Dermis lymphatic vessel endothelial cell (primary cell): ENCODE measurements at places on chromosomes 3 and 15. TPM values are rescaled to one million over a fixed set of nuclear protein-coding genes. Genes with fewer than 3 reads are reported as not detected.

Gene CYP8B1
- total RNA-seq, result not detected in 2 replicates

Gene PSTPIP1
- total RNA-seq, result not detected in 2 replicates

Gene SEMA3G
- 34.9 and 59.4 TPM in 2 replicates for total RNA-seq

Gene ADPGK
- 34.8 and 44.2 TPM in 2 replicates for total RNA-seq

Gene GOLGA8N
- total RNA-seq, result 0.87 and 1.4 TPM in 2 replicates

Gene GPR171
- not detected in 2 replicates for total RNA-seq

Gene GPR15
- total RNA-seq, result not detected in 2 replicates

Gene PBRM1
- 47.9 and 65.7 TPM in 2 replicates for total RNA-seq

Gene CFAP161
- 0.43 and 0.54 TPM in 2 replicates for total RNA-seq

Gene PLA2G4B
- 0.33 and 1.8 TPM in 2 replicates for total RNA-seq

Gene TRIM71
- not detected in 2 replicates for total RNA-seq

Gene TMCO5A
- total RNA-seq, result not detected in 2 replicates

Gene P4HTM
- total RNA-seq, result 3.0 and 3.2 TPM in 2 replicates

Gene PCOLCE2
- total RNA-seq, result 0.22 TPM in 1 of 2 replicates, not detected in the other

Gene GAP43
- not detected in 2 replicates for total RNA-seq

Gene CTXND1
- total RNA-seq, result not detected in 2 replicates
